Body of pancreas (tissue), 4 donors: ENCODE measurements at places on chromosomes 5 and 9.
A peak's percentile ranks its signal among the peaks of the same experiment; 100 is the strongest.

DNA sequence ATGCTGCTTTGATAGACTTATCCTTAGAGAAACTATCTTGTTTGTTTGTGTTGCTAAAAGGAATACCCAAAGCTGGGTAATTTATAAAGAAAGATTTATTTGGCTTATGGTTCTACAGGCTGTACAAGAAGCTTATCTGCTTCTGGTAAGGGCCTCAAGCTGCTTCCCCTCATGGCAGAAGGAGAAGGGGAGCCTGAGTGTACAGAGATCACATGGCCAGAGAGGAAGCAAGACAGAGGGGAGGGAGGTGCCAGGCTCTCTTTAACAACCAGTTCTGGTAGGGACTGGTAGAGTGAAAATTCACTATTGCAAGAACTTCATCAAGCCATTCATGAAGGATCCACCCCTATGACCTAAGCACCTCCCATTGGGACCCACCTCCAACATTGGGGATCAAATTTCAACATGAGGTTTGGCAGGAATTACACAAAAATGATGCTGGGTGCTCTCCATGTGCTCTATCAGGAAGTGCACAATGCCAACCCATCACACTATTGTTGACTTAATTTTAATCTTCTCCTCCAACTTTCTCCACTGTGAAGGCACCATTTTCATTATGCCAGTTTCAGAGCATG, 115.1 kb upstream of the SHB start:
- peak; percentile 25 for DNase-seq

GRCh38 chr5:138148811-138149210, 9.6 kb upstream of the NME5 start:
- DNase-seq, result peak; percentile 7

DNA sequence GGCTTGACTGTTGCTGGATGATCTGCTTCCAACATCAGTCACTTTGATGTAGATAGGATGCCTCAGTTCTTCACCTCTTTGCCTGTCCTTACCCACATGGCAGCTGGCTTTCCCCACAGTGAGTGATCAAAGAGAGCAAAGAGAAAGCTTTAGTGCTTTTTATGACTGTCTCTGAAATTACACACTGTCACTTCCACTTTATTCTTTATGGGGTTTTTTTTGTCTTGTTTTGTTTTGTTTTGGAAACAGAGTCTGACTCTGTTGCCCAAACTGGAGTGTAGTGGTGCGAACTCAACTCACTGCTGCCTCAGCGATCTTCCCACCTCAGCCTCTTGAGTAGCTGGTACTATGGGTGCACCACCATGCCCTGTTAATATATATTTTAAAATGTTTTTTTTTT, 32.4 kb upstream of the C5orf24 start:
- no peak for DNase-seq

GRCh38 chr5:96919754-96920197, 16.1 kb upstream of the LNPEP start:
- no peak for DNase-seq

DNA sequence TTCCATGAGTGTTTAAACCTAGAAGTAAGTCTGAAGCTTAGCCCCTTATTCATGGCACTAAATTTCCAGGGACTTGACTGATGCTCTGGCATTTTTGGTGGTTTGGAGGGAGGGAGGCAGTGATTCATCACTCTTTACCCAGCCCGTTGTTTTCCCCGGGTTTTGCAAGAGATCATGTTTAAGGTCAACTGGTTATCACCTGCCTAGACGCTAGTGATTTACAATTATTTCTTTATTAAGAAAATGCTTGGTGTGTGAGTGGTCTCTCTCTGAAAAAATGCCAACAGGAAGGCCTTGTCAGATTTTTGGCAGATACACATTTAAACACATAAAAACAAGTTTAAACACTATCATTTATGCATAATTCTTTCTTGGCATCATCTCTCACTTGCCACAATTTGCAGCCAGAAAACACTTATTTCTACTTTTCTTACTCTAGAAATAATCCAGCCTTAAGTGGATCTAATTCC, 737.9 kb upstream of the ZNF608 start:
- DNase-seq, result peak; percentile 20

GRCh38 chr9:111632695-111633388, 1.7 kb downstream of the DNAJC25 start:
- no peak for DNase-seq

DNA sequence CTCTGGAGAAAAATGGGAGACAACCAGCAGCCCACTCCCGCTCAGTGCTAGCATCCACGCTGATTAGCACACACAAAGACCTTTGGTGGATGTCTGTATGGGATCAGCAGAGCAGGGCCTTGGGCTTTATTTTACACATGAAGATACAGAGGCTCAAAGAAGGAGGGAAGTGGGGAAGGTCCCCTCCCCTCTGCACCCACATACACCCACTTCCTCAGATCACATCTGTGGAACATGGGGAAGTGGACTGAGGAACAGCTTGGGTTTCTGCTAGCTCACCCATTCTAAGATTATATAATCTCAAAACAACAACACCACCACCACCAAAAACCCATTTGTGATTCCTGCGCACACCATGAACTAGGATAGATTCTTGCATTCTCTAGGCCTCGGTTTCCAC, 14.0 kb downstream of the GGTA1 start:
- DNase-seq, result peak; percentile 37

- no peak for DNase-seq
Observed at GRCh38 chr9:89969881-89970639, 365.2 kb downstream of the GADD45G start.

- no peak for DNase-seq
Observed at GRCh38 chr5:67204821-67205220, 8.2 kb upstream of the CD180 start.

DNA sequence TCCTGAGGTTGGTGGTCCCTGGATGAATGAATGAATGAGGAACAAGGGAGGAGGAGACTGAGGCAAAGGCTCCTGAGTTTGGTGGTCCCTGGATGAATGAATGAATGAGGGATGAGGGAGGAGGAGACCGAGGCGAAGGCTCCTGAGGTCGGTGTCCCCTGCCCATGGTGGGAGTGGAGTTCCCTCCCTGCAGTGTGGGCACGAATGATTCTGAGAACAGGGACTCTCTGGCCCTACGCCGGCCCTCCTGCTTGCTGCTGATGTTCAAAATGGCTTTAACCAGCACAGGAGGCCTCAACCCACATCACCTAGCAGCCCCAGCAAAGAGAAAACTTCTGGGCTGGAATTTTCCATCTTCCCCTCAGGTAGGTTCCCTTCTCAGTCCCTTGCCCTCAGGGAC, 377.8 kb downstream of the IRX2 start:
- no peak for DNase-seq

GRCh38 chr5:148909040-148909439, 82.6 kb downstream of the ADRB2 start:
- DNase-seq, result no peak

- DNase-seq, result no peak
Observed at GRCh38 chr5:158897444-158898160, 202.1 kb downstream of the EBF1 start.

DNA sequence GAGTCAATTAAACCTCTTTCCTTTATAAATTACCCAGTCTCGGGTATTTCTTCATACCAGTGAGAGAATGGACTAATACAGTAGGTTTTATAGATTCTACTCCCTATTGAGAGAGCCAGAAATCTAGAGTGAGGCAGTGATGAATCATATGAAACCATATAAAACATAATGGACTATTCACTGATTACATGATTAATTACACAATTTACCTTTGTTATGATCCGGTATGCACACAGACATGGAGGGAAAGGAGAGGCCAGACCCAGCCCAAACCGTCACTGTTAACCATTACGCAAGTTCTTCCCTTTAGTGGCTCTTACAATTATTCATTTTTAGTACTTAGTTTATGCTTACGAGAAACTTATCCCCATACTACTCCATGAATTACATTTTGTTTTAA, 205.0 kb downstream of the DNAH5 start:
- no peak for DNase-seq

DNA sequence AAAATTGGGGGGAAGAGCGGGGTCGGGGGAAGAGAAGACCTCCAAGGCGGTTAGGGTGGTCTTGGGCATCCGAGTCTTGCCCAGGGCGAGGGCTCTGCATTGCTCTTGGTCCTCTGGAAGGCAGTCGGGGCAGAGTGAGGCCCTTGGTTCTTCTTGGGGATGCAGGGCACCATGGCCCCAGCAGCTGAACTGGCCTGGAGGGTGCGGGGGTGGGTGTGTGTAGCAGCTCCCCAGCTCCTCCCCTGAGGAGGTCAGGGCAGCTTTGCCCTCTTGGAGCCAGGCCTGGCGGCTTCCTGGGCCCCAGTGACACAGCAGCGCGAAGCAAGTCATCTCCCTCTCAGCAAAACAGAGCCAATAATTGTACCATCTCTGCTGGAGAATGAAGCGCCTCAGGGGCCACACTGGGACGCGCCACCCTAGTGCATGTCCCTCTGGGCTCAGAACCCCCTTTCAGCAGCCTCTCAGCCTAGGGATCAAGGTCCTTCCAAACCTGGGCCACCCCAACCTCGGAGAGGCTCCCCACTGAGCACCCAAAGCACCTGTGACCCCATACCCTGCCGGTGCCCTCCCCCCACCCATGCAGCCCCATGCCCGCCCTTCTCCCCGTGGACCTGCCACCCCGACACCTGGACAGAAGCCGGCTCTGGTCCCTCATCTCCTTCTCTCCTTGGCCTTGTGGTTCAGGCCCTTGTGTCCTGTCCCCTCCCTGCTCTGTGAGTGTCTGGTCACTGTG, 10.4 kb upstream of the RXRA start:
- DNase-seq, result no peak

DNA sequence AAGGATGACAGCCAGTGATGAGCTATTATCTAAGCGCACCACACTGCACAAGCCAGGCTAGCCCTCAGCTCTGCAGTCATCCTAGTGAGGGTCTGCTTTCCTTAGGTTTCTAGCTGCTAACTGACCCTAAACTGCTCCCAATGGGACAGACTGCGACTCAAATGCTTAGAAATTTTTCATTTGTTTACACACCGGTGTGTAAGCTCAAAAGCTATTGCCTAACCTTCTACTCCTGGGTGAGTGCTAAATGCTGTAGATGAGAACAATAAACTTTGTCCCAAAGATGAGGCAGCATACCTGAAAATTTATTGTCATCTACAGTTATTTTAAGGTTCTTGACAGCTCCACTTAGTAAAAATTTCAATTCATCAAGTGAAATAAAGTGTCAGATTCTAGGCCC, 311.4 kb downstream of the TMEM167A start:
- no peak for DNase-seq

GRCh38 chr9:136609838-136610311, 52.8 kb upstream of the EGFL7 start:
- no peak for DNase-seq

- DNase-seq, result peak; percentile 26
Observed at GRCh38 chr9:86732514-86733171, 214.7 kb downstream of the GAS1 start.

DNA sequence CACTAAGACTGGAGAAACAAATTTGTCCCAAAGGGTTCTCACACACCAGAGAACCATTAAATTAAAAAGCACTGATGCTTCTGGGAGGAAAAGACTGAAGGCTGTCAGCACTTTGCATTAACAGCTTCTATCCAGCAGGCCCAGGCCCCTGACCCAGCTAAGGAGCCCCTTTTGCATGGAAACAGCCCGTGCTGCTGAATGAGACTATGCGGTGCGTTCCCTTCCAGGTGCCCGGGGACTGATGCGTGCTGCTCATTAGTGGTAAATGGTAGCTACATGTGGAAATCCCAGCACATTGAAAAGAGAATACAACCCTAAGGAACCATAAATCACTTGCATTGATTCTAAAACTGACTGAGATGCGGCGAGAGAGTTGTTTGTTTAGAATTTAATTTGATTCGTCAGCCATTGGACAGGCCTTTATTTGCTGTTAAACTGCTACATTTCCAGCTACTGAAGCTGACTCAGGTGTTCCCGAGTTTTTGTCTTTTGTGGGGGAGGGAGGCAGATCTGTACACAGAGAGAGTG, 351.0 kb upstream of the SLC24A2 start:
- DNase-seq, result no peak

GRCh38 chr5:172854971-172855370, 20.9 kb downstream of the ERGIC1 start:
- DNase-seq, result no peak

GRCh38 chr5:137300411-137301240, 198.5 kb downstream of the SPOCK1 start:
- DNase-seq, result peak; percentile 45

GRCh38 chr5:174424219-174425053, 299.9 kb upstream of the MSX2 start:
- peak; percentile 7 for DNase-seq

- DNase-seq, result no peak
Observed at GRCh38 chr5:14821100-14821845, 50.3 kb downstream of the ANKH start.

DNA sequence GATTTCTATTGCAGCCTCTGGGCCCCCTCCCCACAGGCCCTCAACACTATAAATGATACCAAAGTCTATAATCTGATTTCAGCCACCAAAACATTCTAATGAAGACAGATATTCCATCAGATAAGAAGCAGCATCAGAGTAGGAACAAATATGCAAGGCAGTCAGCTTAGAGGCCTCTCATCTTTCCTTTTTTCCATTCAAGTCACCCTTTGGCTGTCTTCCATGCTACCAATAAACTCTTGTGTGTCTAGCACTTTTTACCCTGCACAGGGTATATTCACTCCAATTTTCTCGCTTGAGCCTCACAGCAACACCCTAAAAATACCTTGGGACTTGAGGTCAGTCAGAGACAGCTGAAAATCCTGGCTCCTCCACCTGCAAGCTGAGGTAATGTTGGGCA, 193.7 kb downstream of the BRINP1 start:
- no peak for DNase-seq
